Daoy (cell line): ENCODE measurements at places on chromosomes 4 and X. TPM values are rescaled to one million over a fixed set of nuclear protein-coding genes. Genes with fewer than 3 reads are reported as not detected.

GRCh38 chrX:72003811-72004750, 93.4 kb downstream of the NHSL2 start:
- peak; percentile 72 for DNase-seq

The MOSPD2 gene
- total RNA-seq = 7.8 and 9.9 TPM in 2 replicates

- no peak for DNase-seq
These were observed 34.5 kb downstream of the ACE2 start for GRCh38 chrX:15566244-15566643.

DNA sequence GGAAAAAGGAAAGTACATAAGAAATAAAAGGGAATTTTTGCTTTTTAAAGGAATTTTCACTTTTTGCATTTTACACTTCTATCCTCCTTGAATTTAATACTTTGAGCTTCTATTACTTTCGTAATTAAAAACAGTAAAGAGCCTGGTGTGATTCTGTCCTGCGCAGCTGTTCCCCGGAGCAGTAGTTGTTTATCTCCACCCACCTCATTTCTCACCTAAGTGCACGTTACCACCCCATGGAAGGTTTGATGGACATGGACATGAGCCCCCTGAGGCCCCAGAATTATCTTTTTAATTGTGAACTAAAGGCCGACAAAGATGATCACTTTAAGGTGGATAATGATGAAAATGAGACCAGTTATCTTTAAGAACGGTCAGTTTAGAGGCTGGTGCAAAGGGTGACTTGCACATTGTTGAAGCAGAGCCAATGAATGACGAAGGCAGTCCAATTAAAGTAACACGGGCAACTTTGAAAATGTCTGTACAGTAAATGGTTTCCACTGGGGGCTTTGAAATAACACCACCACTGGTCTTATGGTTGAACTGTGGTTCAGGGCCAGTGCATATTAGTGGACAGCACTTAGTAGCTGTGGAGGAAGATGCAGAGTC, 52.1 kb upstream of the TEX13D start:
- DNase-seq = peak; percentile 8

- DNase-seq = peak; percentile 4
These were observed 31.0 kb upstream of the PDE5A start for GRCh38 chr4:119659576-119659975.

- DNase-seq = no peak
These were observed 395.8 kb downstream of the NAF1 start for GRCh38 chr4:162770761-162771490.

The S100P gene
- not detected in 2 replicates for total RNA-seq

The NIPAL1 gene
- 0.54 and 3.0 TPM in 2 replicates for total RNA-seq

GRCh38 chrX:12282991-12283390, 144.7 kb downstream of the FRMPD4 start:
- DNase-seq = no peak

The CYLC1 gene
- not detected in 2 replicates for total RNA-seq

The NKAP gene
- total RNA-seq = 2.9 and 3.5 TPM in 2 replicates

GRCh38 chrX:75291611-75292010, 17.7 kb downstream of the UPRT start:
- no peak for DNase-seq

The SLC25A6 gene
- total RNA-seq = 47.6 and 77.5 TPM in 2 replicates

The GPRIN3 gene
- 0.03 TPM in 1 of 2 replicates, not detected in the other for total RNA-seq

The UPF3B gene
- total RNA-seq = 6.0 and 7.0 TPM in 2 replicates

- no peak for DNase-seq
These were observed 12.2 kb upstream of the WDR1 start for GRCh38 chr4:10128761-10129160.

The ADAM29 gene
- total RNA-seq = not detected in 2 replicates
